ENCODE measurements at places on chromosomes 6 and 20.

GRCh38 chr6:4281341-4282293 is 146.2 kb upstream of the ECI2 start:
- DNase-seq = no peak

GRCh38 chr20:41366546-41367392 is at the start of gene EMILIN3:
Gene EMILIN3 (minus strand): TSS chr20:41366818. CDS start chr20:41366634, 184 bp downstream.
- DNase-seq = no peak

DNA sequence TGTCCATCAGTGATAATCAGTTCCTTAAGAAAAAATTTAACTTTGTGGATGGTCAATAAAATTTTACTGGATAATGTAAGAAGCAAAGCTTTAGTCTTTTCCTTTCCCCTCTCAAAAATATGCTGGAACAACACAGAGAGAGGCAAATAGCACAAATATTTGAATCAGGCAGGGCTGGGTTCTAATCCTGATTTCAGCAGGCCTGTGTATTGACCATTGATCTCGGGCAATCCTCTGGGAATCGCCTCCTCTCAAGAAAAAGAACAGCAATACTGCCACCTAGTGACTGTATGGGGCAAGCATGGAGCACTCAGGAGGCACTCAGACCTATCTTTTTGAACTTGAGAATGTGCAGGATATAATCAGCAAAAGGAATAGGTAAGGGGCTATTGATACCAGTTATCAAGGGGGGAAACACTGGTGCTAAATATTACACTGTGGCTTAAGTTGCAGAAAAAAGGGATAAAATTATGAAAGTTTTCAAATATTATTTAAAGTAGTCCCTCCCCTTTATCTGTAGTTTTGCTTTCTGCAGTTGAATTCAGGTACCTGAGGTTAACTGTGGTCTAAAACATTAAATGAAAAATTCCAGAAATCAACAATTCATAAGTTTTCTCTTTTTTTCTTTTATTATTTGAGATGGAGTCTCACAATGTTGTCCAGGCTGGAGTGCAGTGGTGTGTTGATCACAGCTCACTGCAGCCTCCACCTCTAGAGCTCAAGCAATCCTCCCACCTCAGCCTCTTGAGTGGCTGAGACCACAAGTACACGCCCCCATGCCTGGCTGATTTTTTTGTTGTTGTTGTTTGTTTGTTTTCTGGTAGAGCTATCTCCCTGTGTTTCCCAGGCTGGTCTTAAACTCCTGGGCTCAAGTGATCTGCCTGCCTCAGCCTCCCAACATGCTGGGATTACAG is 91.8 kb upstream of the NHSL1 start:
- DNase-seq = no peak

GRCh38 chr20:1830240-1830639 is 65.0 kb upstream of the SIRPA start:
- no peak for DNase-seq

DNA sequence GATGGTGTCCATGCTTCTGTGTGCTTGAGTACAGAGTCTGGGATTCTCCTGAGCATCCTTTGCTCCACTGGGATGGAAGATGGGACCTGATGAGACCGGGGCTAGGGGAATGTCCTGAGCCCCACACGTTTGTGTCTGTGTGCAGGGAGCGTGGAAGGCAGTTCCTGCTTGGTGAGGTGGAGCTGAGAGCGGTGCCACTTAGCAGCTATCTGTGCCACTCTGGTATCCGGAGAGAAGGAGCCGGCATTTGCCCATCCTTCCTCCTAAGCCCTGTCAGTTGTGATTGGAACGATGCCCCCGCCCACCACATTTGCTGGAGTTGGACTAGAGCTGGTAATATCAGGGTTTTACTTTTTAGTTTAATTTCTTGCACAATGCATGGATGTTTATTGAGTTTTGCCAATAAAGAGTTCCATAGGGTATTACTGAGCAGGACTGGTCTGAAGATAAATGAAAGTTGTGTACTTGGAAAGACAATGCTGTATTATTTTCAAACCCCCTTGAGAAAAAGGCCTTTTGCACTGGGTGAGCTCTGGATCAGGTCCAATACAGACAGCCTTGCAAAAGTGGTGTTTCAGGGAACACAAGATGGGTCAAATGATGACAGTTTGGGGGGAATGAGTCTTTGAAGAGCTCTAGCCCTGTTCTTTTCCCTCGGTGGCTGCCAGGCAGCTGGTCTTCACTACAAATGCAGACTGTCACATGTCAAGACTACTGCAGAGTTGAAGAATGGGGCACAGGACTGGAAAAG is 130.8 kb downstream of the SYCP2 start:
- DNase-seq = no peak

- DNase-seq = no peak
Measured at GRCh38 chr6:37816599-37817375, 2.7 kb upstream of the ZFAND3 start.

GRCh38 chr6:149365197-149365596 is 34.9 kb upstream of the SUMO4 start:
- no peak for DNase-seq

DNA sequence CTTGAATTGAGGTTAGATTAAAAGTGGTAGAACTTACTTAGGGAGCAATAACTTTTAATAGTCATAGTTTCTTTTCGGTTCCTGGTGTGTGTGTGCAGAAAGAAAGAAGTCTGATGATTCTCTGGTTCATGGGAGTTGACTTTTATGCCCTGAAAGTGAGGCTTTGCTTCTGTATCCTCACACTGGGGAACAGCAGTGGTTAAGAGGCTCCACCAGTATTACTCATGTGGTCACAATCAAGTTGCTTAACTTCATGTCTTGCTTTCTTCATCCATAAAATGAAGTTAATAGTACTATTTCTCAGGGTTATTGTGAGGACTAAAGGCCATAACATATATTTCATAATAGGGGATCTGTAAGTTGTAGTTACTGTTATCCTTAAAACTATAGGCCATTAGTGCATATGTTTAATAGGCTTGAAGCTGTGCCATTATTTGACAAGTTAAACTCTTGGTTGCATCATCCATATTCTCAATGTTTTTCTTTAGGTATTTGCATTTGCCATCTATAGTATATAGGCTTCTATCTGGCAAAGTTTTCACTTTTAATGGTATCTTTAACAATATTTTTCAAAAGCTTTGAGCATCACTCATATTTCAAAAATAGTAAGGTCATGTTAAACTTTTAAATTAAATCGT is 262.4 kb downstream of the PLCB1 start:
- no peak for DNase-seq

DNA sequence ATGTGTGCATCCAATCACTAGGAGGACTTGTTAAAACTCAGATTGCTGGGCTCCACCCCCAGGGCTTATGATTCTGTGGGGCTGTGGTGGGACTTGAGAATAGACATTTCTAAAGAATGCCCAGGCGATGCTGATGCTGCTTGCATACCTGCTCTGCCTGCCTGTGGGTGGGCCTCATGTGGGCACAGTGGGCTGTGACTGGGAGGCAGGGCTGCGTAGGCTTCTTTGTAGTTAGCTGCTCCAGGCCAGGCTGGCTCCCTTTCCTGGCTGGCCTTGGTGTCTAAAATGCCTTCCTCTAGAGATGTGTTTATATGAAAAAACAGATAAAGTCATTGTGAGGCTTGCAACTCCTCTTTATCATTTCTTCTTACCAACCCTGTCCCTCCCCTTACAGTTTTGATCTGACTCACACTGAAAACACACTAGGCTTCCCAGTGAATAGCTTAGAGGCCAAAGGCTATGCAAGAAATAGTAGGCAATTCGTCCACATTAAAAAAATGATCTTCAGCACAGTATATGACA is 495.5 kb upstream of the MAP3K7 start:
- DNase-seq = no peak

DNA sequence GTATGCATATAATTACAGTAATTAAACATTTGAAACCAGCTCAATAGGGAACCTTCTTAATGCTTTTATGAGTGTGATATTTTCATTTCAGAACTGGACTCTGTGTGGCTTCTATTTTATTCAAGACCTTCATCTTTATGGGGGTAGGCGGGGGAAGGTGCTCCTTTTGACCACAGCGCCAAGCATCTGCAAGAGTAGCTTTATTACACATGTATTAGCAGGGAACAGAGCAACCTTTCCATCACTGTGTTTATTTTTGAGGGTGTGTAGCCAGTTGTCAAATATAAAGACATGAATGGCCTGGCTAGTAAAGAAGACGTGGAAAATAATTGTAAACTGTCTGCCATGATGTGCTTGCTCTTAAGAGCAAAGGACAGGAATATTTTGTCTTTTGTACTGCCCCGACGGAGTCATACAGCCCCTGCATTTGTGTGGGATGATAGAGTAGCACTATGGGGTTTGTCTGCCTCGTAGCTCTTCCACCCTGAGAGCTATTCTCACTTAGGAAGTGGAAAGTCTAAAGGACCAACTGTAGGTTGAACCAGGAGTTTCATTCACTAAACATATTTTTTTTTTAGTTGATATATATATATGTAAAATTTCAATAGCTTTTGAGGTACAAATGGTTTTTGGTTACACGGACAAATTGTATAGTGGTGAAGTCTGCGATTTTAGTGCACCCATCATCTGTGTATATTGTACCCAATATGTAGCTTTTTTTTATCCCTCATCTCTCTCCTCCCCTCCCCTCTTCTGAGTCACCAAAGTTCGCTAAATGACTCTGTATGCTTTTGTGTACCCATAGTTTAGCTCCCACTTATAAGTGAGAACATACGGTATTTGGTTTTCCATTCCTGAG is 91.2 kb downstream of the CARMIL1 start:
- no peak for DNase-seq

DNA sequence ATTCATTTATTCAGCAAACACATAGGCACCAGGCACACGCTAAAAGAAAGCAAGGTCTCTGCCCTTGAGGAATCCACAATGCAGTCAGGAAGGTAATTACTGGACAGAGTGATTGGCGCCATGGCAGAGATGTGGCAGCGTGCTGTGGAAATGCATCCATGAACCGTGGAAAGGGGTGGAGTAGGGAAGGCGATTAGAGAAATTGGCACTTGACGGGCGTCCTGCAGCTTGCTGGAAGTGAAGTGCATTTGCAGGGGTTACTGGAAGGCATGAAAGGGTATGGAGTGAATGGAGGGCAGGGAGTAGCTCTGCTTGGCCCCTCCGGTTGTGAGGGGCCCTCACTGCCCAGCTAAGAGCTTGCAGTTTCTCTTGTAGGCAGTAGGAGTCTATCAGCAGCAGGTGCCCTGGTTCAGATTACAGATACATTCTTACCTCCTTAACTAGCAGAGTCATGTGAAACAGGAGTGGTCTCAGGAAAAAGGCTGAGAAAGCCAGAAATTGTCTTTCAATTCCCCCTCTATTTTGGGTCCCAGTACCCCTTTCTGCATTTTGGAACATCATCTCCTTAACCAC is 122.5 kb upstream of the TIAM2 start:
- DNase-seq = no peak

DNA sequence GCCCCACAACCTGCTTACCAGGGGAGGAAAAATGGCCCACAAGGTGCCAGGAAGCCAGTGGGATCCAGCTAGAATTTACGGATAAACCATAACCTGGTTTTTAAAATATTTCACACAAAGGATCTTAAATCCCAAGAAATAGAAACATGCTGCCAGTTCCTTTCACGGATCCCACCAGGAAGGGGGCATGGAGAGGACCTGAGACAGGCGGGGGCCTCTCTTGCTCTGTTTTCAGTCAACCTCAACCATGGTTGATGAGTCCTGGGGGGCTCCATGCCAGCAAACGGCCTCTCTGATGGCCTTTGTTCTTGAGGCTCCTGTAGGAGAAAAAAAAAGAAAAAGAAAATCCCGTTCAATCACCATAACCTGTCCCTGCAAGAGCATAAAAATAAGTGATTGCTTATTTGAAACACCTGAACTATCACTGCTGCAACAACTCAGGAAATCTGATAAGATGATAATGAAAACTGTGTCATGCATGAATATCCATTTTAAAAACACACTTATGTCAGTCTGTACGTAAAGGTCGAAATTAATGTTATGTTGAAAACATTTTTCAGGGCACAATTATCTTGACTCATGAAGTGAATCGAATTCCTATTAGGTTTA is 125.8 kb upstream of the CST7 start:
- DNase-seq = no peak

DNA sequence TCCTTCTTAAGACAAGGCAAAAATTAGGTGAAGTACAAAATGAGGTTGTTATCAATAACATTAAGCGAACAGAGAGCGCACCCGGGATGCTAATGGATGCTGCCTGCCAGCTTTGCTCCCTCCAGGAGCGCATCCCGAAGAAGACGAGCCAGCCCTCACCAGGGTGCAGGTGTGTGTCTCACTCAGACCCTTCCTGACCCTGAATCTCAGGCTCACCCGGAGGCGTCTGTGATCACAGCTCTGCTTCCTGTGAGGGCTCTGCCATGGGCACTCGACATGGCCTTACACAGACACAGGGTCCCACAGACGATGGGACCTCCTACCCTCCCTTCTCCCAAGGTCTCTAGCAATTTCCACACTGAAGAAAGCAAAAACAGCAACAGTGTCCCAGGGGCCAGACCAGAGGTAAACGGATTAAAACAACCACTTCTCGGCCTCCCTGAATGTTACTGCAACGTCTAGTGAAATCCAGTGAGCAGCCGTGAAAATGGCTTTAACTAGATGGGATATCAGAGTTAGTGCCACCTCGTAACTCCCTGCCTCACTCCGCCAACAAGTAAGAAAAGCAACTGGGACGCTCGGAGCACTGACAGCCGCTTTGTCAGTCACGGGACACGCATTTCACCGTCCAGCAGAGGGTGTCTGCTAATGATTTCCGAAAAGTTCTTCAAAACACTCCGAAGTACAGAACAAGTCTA is 11.7 kb downstream of the ZBTB46 start:
- no peak for DNase-seq
